H1 (cell line): ENCODE measurements at places on chromosomes 3 and 15. TPM values are rescaled to one million over a fixed set of nuclear protein-coding genes. Genes with fewer than 3 reads are reported as not detected.

- no peak overlapping the region for H3K27ac ChIP-seq
- no peaks in the 10 kb centered on the region for H3K27me3 ChIP-seq
- H3K36me3 ChIP-seq: no peaks in the 10 kb centered on the region
- no peak for DNase-seq
- no peak overlapping the region for H3K4me3 ChIP-seq
These were observed 107.9 kb upstream of the ARL6 start for GRCh38 chr3:97656638-97657037.

DNA sequence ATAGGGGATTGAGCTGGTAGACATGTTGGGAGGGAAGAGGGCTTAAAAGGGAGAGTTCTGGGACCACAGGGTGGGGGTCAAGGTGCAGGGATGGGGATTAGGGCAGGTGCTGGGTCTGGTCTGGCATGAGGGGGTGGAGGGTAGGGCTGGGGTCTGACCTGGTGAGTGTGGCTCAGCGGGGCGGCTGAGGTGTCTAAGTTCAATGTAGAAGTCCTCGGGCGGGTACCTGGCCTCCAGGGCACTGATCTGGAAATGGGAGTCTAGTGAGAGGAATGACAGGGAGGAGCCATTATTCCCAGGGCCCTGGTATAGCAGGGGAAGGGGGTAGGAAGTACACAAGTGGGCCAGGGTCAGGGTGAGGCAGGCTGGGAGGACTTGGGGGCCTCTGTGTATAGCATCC is 39.6 kb downstream of the RAB11A start:
- no peaks in the 10 kb centered on the region; the same call in 1 of the 2 replicates for H3K4me1 ChIP-seq
- no peaks in the 10 kb centered on the region for H3K27me3 ChIP-seq
- H3K4me3 ChIP-seq: no peak overlapping the region
- H3K36me3 ChIP-seq: no peaks in the 10 kb centered on the region; the same call in 1 of the 2 replicates

DNA sequence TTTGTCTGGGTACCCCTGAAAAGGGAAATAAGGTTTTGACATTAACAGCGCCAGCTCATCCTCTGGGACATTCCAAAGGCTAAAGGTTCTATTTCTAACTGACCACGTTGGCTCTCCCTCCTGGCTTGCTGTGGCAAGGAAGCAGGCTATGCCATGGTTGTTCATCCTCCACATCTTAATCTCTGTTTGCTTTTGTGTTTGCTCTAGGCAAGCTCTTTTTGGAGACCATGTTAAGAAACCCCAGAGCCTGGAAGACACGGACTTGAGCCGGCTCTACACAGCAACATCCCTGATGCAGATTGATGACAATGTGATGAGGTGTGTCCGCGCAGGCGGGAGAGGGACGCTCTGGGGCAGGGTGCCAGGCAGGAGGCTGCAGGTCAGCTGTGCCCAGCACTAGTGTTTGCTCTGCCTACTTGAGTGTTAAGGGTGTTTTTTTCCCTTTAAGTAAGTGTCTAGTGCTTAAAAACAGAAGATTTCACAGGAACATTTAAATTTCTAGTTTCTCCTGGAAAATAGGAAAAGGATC is 33.3 kb downstream of the RLBP1 start:
- no peak overlapping the region for H3K27ac ChIP-seq
- DNase-seq: no peak
- no peak overlapping the region for H3K4me3 ChIP-seq

GRCh38 chr3:127329631-127330285 is 41.9 kb upstream of the PRR20G start:
- no peak overlapping the region for H3K4me3 ChIP-seq
- H3K4me1 ChIP-seq: no peaks in the 10 kb centered on the region
- H3K36me3 ChIP-seq: no peaks in the 10 kb centered on the region
- no peak overlapping the region for H3K27ac ChIP-seq

- H3K4me1 ChIP-seq: no peaks in the 10 kb centered on the region
- no peak for DNase-seq
- H3K27me3 ChIP-seq: no peaks in the 10 kb centered on the region
These were observed 50.5 kb downstream of the HRH1 start for GRCh38 chr3:11204697-11205348.

- no peak overlapping the region for H3K4me3 ChIP-seq
- H3K27me3 ChIP-seq: peaks cover 34% of the 10 kb centered on the region
- H3K27ac ChIP-seq: no peak overlapping the region
- peaks cover 21% of the 10 kb centered on the region for H3K4me1 ChIP-seq
- DNase-seq: no peak
- H3K36me3 ChIP-seq: no peaks in the 10 kb centered on the region
These were observed 2.2 kb upstream of the EPHB3 start for GRCh38 chr3:184559336-184559735.

DNA sequence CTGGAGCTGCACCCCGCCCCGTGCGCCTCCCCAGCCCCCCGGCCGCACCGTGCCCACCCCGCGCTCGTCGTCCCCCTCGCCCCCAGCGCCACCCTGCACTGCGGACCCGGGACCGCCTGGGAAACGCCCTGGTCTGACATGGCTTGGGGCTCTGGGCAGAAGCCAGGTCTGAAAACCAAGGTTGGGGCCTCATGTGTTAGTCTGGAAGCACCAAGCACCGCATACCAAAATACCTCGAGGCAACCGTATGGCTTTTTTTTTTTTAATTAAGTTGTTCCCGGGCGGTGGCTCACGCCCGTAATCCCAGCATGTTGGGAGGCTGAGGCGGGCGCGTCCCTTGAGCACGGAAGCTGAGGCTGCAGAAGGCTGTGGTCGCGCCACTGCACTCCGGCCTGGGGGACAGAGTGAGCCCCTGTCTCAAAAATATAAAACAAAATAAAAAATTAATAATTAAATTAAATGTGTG is 91.5 kb upstream of the CHD2 start:
- no peak for DNase-seq
- H3K27ac ChIP-seq: no peak overlapping the region
- H3K36me3 ChIP-seq: no peaks in the 10 kb centered on the region
- no peaks in the 10 kb centered on the region for H3K27me3 ChIP-seq

- no peak overlapping the region for H3K27ac ChIP-seq
- no peaks in the 10 kb centered on the region for H3K36me3 ChIP-seq
- H3K4me1 ChIP-seq: no peaks in the 10 kb centered on the region
- no peak for DNase-seq
These were observed 9.8 kb upstream of the MME start for GRCh38 chr3:155070316-155070715.

DNA sequence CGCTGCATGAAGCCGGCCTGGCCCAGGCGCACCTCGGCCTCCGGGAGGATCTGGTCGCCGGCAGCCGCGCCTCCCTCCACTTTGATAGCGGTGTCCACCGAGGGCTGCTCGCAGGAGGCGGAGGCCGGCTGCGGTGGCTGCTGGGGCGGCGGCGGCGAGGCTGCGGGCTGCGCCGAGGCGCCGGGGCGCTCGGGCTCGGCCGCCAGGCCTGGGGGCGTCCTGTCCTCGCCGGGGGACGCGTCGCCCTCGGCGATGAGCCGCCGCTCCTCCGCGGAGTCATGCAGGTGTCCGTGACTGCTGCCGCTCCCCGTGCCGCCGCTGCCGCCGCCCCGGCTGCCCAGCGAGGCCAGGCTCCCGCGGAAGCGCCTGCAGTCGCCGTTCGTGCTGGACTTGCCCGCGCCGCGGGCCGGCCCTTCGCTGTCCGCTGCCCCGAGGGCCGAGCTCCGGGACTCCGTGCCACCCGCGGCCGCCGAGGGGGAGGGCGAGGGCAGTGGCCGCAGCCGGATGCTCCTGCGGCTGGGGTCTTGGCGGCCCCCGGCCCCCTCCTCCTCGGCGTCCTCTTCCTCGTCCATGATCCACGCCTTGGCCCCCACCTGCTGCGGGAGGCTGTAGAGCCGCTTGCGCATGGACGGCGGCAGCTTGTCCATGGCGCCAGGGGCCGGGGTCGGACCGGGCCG is 996 bp downstream of the HCN4 start:
- H3K27ac ChIP-seq: no peak overlapping the region
- peaks cover 16% of the 10 kb centered on the region for H3K27me3 ChIP-seq
- peaks cover 58% of the 10 kb centered on the region for H3K4me1 ChIP-seq
- H3K36me3 ChIP-seq: no peaks in the 10 kb centered on the region

GRCh38 chr3:186746008-186746407 is 28.8 kb downstream of the KNG1 start:
- no peaks in the 10 kb centered on the region for H3K27me3 ChIP-seq
- H3K4me1 ChIP-seq: peaks cover 5% of the 10 kb centered on the region
- H3K4me3 ChIP-seq: no peak overlapping the region
- H3K27ac ChIP-seq: peak overlapping the region; percentile 24; the same call in 1 of the 2 replicates
- DNase-seq: peak; percentile 54
- no peaks in the 10 kb centered on the region for H3K36me3 ChIP-seq

- no peaks in the 10 kb centered on the region for H3K27me3 ChIP-seq
- no peak for DNase-seq
- H3K4me1 ChIP-seq: no peaks in the 10 kb centered on the region
- no peak overlapping the region for H3K4me3 ChIP-seq
- H3K27ac ChIP-seq: no peak overlapping the region
These were observed 34.1 kb downstream of the PTPN23 start for GRCh38 chr3:47414666-47415587.

DNA sequence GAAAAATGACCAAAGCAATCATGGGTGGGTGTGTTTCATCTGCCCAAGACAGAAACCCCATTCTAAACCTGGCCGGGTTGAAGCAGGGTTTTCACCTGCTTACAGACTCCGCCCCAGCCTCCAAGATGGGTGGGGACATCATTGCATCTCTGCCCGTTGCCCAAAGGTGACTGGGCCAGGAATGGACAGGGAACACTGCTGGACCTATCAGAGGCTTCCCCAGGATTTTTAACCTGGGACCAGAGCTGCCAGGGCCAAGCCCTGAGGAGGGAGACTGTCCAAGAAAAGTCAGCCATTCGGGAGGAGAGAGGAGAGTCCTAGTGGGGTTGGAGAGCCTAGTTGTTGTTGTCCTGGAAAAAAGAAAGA is 109.7 kb upstream of the ALDH1A3 start:
- H3K4me3 ChIP-seq: no peak overlapping the region
- no peak overlapping the region for H3K27ac ChIP-seq
- DNase-seq: no peak
- no peaks in the 10 kb centered on the region for H3K36me3 ChIP-seq
- no peaks in the 10 kb centered on the region for H3K27me3 ChIP-seq

The GOLGA8B gene
- total RNA-seq: 23.3 and 30.0 TPM in 2 replicates

The GUCA1C gene
- total RNA-seq: not detected in 2 replicates

The SNURF gene
- 76.5 and 94.5 TPM in 2 replicates for total RNA-seq
